Stimulated activated CD4-positive, alpha-beta T cell treated with anti-CD3 and anti-CD28 coated beads, Interleukin-1b, Interleukin-23, amount 100 ng/mL, for 48 hours (primary cell): ENCODE measurements at places on chromosomes 13 and 19.

DNA sequence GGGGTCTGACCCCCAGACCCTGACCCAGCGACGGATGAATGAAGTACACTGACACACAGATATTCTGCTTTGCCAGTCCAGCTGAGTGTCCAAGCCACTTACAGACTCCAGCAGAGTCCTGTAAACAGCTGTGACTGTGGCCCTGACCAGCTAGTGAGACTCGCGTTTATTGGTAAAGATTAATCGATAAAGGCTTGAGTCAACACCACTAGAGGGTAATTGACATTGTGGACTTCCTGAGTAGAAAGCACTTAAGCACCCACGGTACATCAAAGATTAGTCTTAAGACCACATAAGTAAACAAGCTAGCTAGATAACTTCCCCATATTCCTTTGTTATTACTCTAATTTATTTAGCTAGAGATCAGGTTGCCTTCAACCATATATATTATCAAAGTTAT, 146.0 kb downstream of the OXGR1 start:
- no peak for DNase-seq

DNA sequence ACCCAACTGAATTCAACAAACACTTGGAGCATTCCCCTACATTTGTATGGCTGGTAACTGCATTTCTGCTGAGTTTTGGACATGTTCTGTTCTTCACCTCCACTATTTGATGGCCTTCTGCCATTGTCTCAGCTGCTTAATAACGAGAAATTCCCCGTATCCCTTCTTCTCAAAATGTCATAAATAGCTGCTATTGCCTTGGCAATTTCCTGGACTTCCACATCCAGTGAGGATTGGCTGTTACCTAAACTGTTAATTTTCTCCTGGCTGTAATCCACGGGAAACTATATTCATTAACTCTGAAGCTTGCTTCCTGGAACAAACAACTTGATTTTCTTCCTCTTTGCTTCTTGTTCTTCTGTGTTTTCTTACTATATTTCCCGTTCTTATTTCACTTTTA, 69.5 kb upstream of the TDRD3 start:
- no peak for DNase-seq

GRCh38 chr19:12126707-12127106, 13.4 kb downstream of the ZNF20 start:
- no peak for DNase-seq

GRCh38 chr13:110820322-110820721, 94.5 kb downstream of the ANKRD10 start:
- DNase-seq, result no peak

GRCh38 chr13:100652510-100652909, 22.1 kb downstream of the TMTC4 start:
- no peak for DNase-seq

GRCh38 chr19:39709026-39709872, 5.0 kb downstream of the LGALS14 start:
- DNase-seq, result no peak

- no peak for DNase-seq
Observed at GRCh38 chr13:48806522-48806921, 152.8 kb downstream of the CYSLTR2 start.

GRCh38 chr13:39527301-39527700, 75.7 kb downstream of the LHFPL6 start:
- no peak for DNase-seq

DNA sequence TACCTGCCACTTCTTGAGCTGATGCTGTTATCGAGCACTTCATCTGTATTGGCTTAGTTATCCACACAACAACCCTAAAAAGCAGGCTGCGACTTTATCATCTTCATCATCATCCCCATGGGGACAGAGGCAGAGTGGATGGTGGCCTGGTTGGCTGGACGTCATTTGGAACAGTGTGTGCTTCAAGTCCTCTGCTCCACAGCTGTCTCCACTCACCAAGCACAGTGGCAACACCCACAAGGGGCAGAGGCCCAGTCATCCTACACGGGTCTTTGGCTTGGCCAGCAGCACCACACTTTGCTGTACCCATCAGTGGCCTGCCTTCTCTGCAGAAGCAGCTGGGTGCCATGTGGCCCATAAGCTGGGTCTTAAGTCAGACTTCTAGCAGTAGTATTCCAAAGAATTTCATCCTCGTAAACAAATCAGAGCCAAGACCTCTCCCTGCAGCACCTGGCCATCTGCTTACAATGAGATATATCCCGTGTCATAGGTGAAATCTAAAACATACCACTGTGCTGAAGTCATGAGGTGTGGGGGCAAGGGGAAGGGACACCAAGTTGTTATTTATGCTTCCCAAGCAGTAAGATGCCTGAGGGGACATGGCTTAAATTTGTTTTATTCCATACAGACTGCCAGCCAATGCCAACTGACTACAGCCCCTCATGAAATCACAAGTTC, 47.9 kb upstream of the EPHX3 start:
- DNase-seq, result no peak

- no peak for DNase-seq
Observed at GRCh38 chr13:68905186-68905585, 1202.4 kb upstream of the ATXN8OS start.

- DNase-seq, result no peak
Observed at GRCh38 chr19:19568802-19569756, 31.0 kb downstream of the CILP2 start.

DNA sequence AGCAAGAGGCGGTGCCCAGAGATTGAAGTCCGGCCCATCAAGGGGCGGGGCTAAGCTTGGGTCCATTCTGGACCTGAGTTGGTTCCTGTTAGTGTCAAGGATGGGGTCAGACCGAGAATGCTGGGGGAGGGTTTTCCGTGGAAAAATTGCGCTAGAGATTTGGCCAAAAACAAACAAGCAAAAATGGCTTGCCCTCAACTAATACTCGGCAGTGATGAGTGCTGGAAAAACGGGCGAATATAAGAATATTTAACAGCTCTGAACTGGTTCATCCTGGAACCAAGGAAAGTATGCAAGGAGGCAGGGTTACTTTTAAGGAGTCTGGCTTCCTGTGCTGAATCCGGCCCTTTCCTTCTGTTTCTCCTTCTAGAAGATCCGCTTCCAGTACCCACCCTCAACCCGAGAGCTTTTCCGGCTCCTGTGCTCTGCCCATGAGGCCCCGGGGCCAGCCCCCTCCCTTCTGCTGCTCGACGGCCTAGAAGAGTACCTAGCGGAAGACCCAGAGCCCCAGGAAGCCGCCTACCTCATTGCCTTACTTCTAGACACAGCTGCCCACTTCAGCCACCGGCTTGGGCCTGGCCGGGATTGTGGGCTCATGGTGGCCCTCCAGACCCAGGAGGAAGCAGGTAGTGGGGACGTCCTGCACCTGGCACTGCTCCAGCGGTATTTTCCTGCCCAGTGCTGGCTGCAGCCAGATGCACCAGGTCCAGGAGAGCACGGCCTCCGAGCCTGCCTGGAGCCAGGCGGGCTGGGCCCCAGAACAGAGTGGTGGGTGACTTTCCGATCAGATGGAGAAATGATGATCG, 880 bp downstream of the SWSAP1 start:
- DNase-seq, result peak; percentile 76

GRCh38 chr13:36814465-36814864, 4.6 kb upstream of the RFXAP start:
- DNase-seq, result no peak

DNA sequence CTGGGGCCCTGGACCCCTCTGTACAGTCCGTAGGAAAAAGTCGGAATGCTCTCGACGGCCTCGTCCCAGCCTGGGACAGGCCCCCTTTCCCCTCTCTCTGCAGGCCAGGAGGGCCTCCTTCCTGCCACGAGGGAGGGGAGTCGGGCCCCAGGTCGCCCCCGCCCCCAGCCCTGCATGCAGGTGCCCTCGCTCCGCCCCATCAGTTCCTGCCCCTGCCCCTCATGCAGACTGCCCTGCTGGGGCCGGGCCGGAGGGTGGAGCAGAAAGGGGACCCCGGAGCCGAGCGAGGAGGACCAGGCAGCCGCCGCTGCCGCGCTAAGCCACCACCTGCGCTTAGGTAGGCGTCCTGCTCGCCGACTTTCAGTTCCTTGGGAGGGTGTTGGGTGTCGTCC, 7.3 kb downstream of the LYL1 start:
- DNase-seq, result no peak

GRCh38 chr19:28334419-28334818, 878.5 kb downstream of the UQCRFS1 start:
- DNase-seq, result no peak

DNA sequence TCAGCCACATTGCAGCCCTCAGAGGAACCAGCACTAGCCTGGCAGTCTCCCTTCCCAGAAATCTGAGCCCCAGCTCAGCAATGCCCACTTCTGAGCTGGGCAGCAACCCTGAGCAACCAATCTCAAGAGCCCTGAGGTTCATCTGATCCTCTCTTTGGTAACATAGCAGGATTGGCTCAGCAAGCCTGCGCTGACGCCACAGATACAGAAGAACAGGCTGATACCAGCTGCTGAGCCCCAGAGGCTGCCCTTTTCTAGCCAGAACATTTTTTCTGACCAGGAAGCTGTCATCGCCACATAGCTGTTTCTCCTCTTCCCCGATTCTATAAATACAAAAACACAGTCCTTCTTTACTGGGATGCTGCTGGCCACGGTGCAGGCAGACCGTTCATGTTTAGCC, 59.8 kb downstream of the TRPM4 start:
- no peak for DNase-seq

DNA sequence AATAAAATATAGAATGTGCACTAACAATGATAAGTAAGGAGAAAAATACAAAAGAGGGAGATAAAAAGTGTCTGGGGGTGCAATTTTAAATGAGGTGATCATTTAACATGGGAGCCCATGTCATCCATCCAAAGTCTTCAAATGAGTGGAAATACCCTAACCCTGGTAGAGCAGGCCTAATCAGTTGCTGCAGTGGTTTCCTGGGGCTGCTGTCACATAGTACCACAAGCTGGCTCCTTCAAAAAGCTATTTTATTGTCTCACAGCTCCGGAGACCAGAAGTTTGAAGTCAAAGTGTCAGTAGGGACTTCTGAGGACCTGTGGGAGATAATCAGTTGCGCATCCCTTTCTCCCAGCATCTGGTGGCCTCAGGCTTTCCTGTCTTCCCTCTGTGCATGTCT, 717.9 kb downstream of the DIAPH3 start:
- DNase-seq, result no peak

- no peak for DNase-seq
Observed at GRCh38 chr13:50318887-50319286, 303.6 kb downstream of the KCNRG start.

DNA sequence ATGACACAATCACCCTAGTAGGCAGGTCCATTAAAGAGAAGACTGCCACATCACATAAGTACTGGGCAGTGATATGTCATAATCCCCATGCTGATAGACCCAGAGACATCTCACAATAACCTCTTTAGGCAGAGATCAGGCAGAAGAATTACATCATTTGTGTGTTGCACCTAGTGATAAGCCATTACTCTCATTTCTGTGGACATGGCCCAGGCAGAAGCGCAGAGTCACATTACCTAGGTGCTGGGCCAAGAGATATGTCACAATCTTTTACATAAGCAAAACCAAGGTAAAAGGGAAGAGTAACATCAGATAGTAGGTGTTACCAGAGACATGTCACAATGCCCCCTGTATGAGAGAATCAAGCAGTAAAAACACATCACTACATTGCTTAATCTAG, 71.9 kb downstream of the ZNF726 start:
- DNase-seq, result no peak

DNA sequence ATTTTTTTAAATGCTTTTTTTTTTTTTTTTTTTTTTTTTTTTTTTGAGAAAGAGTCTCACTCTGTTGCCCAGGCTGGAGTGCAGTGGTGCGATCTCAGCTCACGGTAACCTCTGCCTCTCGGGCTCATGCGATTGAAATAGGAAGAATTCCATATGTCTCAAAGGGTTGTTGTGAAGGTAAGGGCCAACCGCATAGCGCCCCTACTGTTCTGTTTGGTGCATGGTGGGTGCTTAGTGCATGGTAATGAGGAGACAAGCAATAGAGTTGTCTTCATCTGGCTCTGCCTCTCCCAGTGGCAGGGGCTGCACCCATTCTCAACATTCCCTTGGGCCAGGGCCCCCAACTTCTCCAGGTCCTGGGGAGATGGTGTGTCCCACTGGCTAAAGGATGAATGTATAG, 68.7 kb downstream of the RASL11A start:
- DNase-seq, result peak; percentile 49

GRCh38 chr19:6808494-6808893, 36.0 kb downstream of the VAV1 start:
- no peak for DNase-seq

DNA sequence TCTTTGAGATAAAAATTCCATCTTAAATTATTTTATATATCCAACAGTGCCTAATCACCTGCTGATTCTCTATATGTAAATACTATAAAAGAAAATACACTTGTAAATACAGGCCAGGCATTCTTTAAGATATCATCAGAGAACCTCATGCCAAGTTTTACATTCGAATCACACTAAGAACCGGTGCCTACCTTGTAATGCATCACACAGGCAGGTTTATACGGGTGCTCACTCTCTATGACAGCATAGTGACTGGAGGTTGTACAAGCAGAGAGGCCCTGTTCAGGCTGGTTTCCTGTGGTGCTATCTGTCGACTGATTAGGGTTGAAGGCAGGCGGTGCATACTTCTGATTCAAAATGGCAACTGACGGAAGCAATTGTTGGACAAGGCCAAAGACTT, 141.3 kb upstream of the FBXL3 start:
- DNase-seq, result no peak

- no peak for DNase-seq
Observed at GRCh38 chr13:50951366-50951765, 41.8 kb downstream of the RNASEH2B start.

- no peak for DNase-seq
Observed at GRCh38 chr19:34957830-34958751, 5.9 kb downstream of the ZNF792 start.

GRCh38 chr13:104979281-104980030, 1556.0 kb downstream of the EFNB2 start:
- no peak for DNase-seq

DNA sequence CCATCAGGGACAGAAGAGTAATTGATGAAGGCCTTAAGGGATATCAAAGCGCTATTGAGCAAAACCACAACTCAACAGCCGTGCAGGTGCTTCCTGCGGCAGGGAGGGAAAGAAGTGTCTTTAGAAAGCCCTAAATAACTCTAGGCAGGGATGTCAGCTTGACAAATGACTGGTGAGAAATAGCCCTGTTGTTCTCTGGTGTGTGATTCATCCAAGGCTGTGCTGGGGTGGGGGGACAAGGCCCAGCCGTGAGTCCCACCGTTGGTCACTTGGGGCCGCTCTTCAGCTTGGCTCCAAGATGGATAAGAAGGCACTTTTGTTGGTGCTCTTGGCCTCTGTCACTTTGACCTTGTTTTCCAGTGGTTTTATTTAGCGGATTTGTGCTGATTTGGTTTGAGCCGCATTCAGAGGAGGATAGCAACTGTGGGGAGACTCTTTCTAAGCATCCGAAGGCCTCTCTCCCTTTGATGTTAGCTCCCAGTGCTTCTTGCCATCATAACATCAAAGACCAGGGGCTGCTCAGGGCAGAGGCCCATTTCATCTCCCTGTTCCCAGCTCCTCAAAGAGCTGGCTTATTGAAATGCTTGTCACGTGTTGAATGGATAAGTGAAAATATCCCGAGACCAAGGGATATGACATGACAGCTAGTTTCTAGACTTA, 130.3 kb upstream of the SERP2 start:
- DNase-seq, result peak; percentile 38

GRCh38 chr13:29457299-29457698, 138.2 kb downstream of the SLC7A1 start:
- no peak for DNase-seq
